ENCODE measurements at places on chromosomes 7 and 10.
A peak's percentile ranks its signal among the peaks of the same experiment; 100 is the strongest.

DNA sequence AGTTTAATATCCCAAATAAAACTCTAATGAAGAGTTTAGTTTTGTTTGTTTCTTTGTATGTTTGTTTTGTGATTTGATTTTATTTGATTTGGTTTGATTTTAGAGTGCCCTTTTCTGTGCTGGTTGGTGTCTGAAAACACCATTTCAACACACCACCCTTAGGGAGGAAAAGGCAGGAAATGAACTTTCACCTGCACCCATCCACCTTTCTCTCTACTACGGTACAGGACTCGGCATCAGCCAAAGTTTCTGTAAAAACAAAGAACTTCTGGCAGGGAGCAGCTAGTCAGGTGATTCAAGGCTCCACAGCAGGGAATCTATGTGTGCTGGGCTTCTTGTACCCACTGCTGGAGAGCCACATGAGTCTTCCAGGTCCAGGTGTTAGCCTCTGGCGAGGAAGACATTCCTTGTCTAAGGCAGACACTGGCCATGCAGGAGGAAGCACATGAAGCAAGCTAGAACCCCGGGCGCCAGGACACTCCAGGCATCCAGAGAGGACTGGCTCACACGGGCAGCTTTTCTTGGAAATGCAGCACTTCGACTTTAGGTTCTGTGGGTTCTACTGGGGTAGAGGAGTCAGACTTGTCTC, 22.1 kb upstream of the STK17A start:
- DNase-seq: no peak

- DNase-seq: no peak
Measured at GRCh38 chr7:153675131-153675530, 377.1 kb upstream of the DPP6 start.

DNA sequence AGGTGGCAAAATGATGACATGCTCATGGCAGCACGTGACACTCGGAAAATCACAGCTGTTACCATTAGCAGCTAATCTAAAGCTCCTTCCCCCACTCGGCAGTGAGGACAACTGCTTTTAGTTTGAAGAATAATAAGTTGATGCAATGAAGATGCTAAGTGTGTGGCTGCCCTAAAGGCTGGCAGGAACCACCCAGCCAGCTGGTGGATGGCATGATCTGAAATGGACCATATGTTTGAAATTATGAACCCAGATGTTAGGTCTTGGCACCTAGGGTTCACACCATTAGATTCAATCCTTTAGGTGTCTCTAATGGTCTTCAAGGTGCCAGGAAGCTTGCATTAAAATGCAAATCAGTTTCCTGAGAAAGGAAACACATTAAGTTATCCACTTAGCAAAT, 230.1 kb downstream of the WDR11 start:
- no peak for DNase-seq

DNA sequence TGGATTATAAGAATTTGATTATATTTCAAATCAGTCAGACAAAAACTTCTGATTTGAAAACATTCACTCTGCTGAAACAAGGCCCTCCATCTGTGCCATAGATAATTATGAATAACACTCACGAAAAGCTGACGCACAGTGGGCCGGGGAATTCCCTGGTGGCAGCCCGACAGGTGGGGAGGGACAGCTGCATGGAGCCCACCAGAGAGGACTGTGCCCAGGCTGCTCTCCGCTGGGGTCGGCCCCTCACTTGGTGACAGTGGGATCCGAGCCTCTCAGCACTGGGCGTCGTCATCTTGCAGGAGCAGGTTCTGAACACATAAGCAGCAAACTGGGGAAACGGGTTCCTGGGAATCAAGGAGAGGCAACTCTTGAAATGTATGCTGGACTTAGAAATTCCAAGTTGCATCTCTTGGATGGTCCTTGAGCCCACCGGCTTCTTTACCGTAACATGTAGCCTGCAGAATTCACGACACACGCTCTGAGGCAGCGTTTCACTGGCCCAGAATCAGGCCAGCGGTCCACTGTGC, 41.4 kb downstream of the AFAP1L2 start:
- no peak for DNase-seq

DNA sequence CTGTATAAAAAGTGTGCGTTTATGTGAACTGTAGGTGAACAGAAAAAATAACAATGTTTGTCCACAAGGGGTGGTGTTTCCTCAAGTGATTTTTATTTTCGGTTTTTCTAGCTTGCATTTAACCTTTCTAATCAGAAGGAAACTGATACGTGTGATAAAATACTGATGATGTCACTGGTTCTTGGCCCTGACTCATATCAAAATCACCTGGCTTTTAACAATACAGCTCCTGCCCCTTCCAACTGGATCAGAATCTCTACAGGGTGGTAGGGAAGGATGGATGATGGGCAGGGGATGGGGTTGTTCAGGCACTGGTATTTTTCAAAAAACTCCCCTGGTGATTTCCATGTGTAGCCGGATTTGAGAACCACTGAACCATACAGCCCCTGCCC, 10.9 kb downstream of the NPFFR1 start:
- no peak for DNase-seq

DNA sequence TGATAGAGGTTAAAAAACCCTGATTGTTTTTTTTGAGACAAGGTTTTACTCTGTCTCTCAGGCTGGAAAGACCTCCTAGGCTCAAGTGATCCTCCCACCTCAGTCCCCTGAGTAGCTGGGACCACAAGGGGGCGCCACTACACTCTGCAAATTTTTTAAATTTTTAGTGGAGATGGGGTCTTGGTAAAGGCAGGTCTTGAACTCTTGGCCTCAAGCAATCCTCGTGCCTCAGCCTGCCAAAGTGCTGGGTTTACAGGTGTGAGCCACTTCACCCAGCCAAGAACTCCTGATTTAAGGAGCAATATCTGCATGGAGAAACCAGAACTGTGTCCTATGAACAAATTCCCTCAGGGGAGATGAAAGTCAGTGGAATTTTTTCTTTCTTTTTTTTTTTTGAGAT, 7.3 kb upstream of the KLHDC10 start:
- DNase-seq: no peak

DNA sequence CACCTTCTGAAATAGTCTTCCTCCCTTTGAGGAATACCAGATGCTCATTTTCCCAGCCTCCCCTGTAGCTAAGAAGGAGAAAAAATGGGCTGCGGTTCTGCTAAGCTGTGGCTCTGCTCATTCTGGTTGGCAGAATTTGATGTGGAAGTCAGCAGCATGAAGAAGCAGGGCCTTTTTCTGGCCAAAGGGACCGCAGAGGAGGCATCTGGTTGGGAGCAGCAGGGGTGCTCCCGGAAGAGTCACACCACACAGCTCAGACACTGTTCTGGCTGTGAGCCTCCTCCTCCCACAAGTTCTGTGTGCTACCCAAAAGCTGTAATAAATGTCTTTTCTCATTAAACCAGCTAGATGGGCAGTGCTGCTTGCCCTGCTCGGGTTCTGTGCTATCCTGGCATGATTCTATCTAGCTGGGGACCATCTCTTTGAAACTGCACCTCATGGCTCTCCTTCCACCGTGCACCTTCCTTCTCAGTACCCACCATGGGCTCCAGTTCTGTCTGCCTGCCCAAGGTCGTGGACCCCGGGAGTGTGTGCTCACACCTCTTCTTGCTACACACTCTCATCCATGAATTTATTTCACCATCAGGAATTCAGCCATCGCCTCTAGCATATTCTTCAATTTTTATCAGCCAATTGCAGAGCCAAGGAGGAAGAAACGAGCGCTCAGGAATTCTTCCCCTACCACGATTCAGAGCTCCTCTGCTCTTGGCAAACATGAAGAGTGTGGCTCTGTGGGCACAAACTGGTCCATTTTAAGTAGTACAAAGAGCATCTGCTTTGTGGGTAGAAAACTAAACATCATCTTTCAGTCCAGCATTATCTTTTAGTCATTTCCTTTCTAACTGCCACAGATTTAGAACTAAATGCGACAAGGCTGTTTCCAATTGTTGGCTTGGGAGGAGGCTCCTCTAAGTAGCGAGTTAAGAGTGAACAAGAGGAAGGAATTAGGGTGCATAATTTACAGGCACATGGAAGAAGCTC, 76.9 kb downstream of the FAM171A1 start:
- peak; percentile 13 for DNase-seq

DNA sequence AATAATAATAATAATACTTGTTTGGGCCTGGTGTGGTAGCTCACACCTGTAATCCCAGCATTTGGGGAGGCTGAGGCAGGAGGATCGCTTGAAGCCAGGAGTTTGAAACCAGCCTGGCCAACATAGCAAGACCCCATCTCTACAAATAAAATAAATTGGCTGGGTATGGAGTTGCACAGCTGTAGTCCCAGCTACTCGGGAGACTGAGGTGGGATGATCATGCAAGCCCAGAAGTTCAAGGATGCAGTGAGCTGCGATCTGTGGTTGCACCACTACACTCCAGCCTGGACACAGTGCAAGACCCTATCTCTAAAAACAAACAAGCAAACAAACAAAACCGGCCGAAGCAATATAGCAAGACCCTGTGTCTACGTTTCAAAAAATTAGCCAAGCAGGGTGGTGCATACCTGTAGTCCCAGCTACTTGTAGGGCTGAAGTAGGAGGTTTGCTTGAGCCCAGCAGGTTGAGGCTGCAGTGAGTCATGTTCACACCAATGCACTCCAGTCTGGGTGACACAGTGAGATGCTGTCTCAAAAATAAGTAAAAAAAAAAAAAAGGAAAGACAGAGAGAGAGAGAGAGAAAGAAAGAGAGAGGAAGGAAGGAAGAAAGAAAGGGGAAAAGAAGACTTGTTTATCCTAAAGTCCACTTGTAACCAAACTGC, 85.6 kb upstream of the KDM7A start:
- DNase-seq: no peak

DNA sequence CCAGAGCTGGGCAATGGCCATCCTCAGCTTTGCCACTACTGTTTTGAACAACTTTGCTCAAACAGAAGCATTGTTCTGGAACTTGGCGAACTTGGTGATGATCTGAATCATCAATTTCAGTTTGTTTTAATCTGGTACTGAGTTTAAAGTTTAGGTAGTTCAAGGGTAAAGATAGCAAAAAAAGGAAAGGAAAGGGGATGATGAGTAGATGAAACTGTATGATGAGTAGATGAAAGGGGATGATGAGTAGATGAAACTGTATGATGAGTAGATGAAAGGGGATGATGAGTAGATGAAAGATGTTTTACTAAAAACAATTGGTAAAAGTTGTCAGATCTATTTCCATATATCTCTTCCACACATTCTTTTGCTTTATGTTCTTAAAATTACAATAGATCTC, 737.0 kb downstream of the LRMDA start:
- no peak for DNase-seq

DNA sequence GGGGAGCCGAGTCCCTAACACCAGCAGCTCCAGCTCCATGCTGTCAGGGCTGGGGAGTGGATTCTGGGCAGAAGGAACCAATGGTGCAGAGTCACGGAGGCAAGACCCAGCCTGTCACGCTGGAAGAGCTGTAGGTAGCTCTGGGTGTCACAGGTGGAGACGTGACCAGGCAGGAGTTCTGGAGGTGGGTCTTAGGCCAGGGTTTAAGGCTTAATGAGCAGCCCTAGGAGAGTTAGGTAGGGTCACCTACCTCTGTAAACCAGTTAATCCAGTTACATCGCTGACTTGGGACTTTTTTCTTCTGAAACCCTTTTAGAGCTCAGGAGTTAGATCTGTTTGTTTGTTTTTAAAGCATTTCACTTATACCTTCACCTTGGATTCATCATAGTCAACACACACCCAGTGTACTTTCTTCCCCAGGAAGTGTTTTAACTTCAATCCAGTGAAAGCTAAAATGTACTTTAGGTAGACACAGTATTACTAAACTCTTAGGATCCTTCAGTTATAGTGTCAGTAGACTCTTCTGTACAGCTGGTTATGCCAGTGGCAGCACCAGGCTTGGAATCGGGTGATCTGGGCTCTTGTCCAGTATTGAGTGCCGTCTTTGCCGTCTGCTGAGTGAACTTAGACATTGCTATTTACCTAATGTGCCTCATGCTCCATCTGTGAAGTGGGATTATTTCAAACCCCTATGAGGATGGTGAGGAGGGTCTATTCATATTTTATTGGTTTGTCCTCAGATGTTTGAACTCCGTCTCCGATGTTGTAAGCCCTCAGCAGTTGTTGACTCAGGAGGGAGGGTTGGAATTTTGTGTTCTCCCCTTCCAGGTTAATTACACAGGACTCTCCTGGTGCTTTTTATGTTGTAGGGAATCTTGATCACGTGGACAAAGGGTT, 31.0 kb downstream of the TACR2 start:
- no peak for DNase-seq

DNA sequence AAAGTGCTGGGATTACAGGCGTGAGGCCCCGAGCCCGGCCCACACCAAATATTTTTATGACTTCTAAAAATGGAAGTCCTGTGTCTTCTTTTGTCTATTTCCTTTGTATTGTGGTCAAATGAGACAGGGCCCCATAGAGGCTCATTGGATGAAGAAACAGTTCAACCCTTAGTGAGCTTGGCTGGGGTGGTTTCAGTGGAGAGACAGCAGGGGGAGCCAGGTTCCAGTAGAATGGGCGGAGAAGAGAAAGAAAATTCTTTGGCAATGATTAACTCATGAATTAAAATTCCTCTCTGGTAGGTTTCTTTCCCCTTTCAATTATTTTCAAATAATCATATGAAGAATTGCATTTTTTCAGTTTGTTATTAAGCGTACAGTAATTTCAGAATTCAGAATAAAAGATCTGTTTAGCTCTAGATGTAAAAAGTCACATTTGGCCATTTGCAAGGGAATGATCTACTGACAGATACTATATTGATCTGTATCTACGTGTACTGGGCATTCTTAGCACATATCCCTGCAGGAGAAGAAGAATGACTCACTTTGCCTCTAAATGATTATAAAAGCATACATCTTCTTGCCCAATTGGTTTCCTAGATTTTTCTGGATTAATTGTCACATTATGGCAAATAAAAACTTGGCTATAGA, 43.2 kb downstream of the PNLIPRP3 start:
- no peak for DNase-seq

DNA sequence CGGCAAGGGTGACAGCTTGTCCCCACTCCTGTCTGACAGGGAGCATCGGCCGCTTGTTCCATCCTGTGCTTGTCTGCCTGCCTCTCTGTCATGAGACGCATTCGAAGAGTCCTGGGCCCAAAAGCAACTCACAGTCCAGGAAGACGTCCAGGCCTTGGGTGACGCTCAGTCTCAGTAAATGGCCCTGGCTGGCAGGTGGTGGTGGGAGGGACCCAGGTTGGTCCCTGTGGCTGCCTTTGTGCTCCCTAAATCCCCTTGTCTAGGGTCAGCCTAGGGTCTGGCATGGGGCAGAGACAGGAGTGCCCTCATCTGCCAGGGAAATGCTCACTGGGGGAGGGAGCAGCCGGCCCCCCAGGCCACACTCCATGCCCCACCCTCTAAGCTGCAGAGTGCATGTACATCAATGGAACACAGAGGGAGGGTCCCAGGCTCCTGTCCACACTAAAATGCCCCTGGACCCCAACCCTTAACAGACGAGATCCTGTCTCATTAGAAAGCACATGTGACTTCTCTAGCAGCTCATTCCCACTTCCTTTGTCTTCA, 295.2 kb upstream of the ZNF32 start:
- no peak for DNase-seq

DNA sequence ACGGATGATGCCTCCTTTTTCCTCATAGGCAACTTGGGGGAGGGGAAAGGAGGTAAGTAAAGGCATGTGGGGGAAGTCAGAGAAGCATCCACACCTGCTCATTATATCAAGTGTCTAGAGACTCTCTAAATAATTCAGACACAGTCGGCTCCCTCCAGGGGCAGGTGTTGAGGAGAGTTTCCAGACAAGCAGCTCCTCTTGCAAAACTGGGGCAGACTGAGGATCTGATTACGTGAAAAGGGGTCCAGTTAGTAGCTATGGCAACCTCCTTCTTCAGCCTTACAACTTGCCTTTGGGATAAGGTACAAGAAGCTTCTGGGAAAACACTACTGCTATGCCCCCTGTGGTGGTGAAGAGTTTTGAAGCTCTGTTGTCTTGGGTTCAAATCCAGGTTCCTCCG, 39.0 kb upstream of the SORBS1 start:
- DNase-seq: no peak

Data from fibroblast of skin of left quadriceps (primary cell).